ENCODE measurements at places on chromosomes 2 and 18.

- no peak for DNase-seq
Observed at GRCh38 chr2:23069156-23069555, 315.8 kb upstream of the KLHL29 start.

DNA sequence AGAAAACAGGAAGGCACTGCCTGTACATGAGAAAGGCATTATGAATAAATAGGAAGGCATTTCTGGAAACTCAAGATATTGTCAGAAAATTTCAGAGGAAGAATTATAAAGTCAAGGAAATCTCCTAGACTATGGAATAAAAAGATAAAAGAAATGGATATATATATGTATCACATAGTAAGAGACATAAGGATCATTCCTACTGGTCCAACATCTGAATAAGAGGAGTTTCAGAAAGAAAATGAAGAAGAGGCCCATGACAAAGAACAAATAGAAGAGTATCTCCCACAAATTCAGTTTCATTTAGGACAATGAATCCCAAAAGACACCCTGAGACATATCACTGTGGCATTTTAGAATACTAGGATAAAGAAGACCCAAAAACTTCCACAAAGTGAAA, 178.8 kb downstream of the PRKCE start:
- no peak for DNase-seq

GRCh38 chr2:195364015-195364965, 292.7 kb upstream of the SLC39A10 start:
- DNase-seq = no peak

DNA sequence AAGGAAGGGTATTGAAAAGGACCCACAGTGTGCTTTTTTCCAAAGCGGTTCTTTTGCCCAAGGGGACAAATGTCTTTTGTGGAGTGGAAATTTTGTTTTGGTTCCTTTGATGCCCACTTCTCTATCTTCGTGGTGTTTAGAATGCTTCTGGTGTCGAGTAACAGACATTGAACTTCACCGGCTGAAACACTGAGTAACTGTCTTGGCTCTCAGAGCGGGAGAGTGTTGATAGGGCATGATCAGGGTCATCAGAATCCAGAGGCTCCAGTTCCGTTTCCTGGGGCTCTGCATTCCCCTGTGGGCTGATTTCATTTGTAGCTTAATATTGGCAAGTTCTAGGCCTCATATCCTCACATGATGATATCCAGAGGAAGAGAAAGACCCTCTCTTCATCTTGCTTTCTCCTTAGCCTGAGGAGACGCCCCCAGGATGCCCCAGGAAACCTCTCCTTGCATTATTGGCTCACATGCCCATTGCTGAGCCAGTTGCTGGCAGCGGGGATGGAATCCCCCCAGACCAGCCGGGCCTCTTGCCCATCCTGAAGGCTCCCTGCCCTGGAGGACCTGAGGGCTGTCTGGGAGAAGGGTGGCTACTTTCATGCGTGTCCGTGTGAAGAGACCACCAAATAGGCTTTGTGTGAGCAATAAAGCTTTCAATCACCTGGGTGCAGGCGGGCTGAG, 27.9 kb upstream of the AGFG1 start:
- no peak for DNase-seq

DNA sequence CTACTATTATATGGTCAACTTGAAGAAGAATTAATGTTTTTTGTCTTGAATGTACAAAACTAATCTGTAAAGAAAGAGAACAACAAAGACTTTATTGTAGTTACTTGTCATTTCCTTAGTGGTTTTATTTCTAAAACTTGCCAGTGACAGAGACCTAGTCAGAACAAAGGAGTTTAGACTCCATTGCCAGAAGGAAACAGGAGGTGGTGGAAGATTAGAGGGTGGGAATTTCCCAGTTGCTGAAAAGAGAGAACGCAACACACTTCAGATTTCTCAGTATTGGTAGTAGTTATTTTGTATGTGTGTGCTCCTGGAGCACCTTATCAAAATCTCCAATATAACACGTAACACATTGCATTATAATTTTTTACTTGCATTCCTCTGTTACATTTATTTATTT, 81.4 kb downstream of the CDCA7 start:
- no peak for DNase-seq

- no peak for DNase-seq
Observed at GRCh38 chr2:43715300-43716098, 39.3 kb upstream of the C1GALT1C1L start.

GRCh38 chr18:7844017-7844416, 276.9 kb downstream of the PTPRM start:
- no peak for DNase-seq

DNA sequence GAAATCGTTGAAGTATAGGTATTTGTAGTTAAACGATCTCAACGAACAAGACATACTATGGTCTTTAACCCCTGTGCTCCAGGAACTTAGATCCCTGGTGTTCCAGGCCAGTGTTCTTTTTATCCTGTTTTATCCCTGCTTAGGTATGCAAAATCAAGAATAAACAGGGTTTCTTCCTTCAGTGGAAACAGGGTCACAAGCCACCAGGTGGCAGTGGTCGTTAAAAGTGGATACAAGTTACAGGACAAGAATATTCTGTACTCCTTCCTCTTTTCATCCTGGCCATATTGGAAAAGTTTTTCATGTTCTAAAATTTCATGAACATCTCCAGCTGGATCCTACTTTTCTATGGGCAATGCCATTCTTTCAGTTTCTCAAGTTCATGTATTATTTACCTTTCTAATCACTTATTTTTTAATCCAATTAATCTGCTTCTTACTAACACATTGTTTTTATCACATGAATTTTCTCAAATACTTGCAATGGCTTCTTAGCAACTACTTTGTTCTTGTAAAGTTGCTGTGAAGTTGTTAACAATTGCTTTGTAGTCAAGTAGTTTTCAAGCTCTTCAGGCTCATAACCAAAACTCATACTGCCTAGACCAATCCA, 16.4 kb upstream of the HNMT start:
- DNase-seq = peak; percentile 29

- DNase-seq = no peak
Observed at GRCh38 chr2:129712676-129712985, 266.8 kb upstream of the RAB6C start.

DNA sequence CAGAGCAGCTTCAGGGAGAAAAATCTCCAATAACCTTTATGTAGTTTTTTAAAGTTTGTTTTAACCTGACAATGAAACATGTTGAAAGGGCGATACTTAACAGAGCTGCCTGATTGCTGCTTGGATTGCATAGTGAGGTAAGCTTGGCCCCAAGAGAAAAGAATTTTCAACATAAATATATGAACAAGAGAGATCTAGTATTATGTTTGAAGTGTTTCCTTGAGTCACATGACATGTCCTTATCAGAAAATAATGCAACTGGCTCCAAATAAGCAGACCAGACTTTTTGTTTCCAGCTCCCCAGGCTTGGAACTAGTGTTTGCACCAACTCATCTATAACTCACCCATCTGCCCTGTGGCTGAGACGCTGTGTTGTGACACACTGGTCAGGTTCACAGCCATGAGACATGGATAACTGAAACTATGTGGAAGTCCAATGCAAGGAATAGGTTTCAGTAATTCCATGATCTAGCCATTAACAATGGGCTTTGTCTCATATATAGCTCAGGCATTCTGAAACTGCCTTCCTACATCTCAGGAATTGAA, 44.7 kb downstream of the ABCB11 start:
- DNase-seq = no peak

GRCh38 chr2:236604575-236605344, 35.1 kb downstream of the ACKR3 start:
- no peak for DNase-seq
